Stimulated activated CD4-positive, alpha-beta T cell treated with anti-CD3 and anti-CD28 coated beads, Interleukin-4, amount 100 ng/mL, for 1 hour (primary cell): ENCODE measurements at places on chromosomes 11 and 22.

DNA sequence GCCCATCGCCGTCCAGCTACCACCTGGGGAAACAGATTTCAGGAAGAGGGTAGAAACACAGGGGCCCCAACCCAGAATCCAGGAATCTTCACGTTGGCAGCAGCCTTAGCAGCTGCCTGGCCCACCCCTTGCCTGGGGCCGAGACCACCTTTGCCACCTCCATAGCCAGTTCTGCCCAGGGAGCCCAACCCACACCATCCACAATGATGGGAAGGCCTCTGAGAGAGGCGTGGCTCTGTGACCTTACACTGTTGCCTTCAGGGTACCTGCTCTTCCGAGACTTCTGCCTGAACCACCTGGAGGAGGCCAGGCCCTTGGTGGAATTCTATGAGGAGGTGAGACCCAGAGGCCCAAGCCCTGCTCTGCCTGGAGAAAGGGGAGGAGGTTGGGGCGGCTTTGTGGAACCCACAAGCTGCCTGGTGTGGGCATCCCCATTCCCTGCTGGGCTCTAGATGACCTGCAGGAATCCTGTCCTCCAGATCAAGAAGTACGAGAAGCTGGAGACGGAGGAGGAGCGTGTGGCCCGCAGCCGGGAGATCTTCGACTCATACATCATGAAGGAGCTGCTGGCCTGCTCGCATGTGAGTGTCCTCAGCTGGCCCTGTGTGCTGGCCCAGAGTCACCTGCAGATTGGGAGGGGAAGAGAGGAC lies 10.0 kb upstream of the ANKRD13D start:
- DNase-seq, result no peak

- DNase-seq, result no peak
Observed at GRCh38 chr11:1090600-1091331, 16.1 kb downstream of the MUC2 start.

GRCh38 chr11:111819829-111820237 lies 51.5 kb downstream of the ALG9 start:
- no peak for DNase-seq

DNA sequence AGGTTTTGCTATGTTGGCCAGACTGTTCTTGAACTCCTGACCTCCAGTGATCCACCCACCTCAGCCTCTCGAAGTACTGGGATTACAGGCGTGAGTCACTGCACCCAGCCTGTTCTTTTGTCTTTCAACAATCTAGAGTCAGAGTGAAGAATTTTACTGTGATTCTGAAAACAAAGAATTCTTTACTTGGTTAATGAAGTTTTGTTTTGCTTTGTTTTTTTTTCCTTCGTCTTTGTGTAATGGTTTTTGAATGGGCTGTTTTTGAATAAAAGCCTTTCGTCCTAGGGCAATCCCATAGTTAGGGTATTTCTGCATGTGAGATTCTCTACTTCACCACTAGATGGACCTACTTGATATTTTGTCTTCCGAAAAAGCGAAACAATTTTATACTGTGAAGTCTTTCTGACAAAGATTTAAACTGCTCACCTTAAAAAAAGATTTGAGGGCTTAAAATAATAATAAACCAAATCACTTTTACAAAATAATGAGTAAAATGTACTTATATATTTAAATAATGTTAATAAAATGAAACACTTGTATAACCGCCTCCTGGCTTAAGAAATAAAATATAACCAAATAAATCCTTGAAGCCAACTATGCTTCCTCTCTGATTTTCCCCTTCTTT lies 43.4 kb upstream of the SC5D start:
- DNase-seq, result no peak

DNA sequence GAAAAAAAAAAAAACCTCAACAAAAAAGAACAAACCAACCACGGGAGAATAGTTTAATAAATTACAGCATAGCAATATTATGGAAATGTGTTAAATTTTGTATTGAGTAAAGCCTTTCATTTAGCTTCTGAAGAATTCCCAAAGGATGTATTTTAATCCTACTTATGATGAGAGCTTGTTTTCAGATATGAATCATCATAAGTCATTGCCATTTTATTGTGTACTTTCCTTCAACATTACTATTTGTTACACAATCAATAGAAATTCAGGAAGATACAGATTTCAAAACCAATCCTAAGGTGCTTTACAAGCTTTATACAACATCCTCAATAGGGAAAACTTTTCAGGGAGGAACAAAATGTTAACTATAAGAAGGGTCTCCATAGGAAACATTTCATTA lies 200.6 kb upstream of the CTSC start:
- DNase-seq, result no peak

DNA sequence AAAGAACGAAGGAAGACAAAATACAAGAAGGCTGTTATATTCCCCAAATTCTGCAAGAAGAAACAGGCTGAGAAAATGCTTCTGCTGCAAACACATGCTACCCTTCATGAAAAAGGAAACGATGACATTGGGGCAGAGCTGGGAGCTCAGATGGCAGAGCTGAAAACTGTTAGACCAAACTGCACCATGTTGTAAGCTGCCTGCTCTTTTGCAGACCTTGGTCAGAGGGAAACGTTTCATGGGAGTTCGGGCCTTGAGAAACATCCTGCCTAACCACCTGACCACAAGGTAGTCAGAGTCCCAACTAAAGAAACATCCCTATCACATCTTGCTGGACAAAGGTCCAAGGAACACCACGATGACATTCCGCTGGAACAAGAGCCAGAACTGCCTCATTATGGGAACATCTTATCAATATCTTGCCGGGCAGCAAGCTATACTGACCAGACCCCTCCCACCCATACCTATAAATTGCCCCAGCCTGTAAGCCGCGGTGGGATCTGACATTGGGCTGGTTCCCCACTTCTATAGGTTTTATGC lies 110.7 kb upstream of the CTSC start:
- DNase-seq, result no peak

- DNase-seq, result no peak
Observed at GRCh38 chr11:57974848-57975601, 48.7 kb upstream of the OR9Q1 start.
